Non-pigmented ciliary epithelial cell (primary cell): ENCODE measurements at places on chromosomes 7 and 10.

GRCh38 chr7:139387594-139387993, 27.9 kb downstream of the LUC7L2 start:
- no peak for DNase-seq

GRCh38 chr10:75632805-75633462, 201.5 kb downstream of the LRMDA start:
- no peak for DNase-seq

GRCh38 chr10:77240706-77241349, 396.8 kb downstream of the KCNMA1 start:
- DNase-seq, result no peak

- DNase-seq, result no peak
Measured at GRCh38 chr10:128071417-128071782, 54.8 kb downstream of the MKI67 start.

DNA sequence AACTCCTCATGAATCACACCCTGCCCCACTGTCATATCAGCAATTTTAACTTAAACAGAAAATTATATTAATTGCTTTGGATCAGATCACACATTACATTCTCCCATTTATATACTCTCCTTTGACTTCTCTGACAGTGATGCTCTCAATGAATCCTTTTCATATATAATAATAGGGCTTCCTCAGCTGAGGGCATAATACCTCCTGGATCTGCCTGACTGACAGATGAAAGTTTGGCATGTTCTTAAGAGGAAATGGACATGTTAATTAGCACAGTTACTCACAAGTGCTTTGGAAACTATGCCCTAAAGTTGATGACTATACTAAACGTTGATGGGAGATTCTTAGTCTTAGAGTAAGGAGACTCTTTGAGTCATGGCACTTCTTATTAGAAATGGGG, 478.2 kb upstream of the LRRN3 start:
- no peak for DNase-seq

DNA sequence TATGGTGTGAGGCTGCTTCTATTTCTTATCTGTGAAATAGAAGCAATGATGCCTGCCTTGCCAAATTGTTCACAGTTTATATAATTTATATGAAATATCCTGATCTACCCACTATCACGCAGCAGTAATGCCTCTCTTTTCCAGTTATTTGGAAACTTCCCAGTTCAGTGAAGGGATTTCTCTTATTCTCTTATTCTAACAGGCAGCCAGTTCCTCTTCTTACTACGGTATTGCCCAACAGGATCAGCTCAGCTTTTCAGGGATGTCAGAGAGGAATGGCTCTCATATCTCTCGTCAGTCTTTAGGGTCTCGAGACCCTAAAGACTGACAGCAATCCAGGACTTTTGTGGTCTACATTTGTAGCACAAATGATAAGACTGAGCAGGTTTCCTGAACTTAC, 215.6 kb downstream of the CREB5 start:
- no peak for DNase-seq

GRCh38 chr7:111560773-111561653, 1.3 kb downstream of the IMMP2L start:
- DNase-seq, result peak; percentile 22

- DNase-seq, result no peak
Measured at GRCh38 chr7:21318916-21319270, 109.0 kb upstream of the SP4 start.

DNA sequence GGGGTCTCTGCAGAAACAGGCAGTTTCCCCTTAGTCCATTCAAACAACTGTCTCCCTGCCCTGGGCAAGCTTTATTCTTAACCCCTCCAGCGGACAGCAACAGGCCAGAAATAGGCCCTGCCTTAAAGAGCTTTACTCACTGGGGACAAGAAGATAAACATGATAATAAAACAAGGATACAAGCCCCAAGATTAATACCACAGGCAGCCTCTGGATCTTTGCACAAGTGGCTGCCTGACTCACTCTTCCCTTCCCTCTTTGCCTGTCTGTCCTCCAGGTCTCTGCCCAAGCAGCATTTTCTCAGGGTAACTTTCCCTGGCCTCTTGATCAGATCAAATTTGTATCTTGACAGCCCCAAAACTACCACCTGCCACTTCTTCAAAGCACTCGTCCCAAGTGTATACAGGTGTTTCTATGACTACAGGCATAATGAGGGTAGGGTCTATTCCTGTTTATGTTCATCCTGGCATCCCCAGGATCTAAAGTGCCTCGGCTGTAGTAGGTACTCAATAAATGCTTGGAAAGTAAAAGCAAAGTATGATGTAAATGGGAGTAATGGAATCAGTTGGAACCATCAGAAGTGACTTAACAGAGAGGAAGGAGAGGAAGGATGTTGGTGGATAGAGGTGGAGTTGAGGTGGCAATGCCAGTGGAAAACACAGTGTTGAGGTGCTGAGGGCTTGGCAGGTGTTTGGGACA, 7.0 kb upstream of the CAMK2G start:
- DNase-seq, result no peak

DNA sequence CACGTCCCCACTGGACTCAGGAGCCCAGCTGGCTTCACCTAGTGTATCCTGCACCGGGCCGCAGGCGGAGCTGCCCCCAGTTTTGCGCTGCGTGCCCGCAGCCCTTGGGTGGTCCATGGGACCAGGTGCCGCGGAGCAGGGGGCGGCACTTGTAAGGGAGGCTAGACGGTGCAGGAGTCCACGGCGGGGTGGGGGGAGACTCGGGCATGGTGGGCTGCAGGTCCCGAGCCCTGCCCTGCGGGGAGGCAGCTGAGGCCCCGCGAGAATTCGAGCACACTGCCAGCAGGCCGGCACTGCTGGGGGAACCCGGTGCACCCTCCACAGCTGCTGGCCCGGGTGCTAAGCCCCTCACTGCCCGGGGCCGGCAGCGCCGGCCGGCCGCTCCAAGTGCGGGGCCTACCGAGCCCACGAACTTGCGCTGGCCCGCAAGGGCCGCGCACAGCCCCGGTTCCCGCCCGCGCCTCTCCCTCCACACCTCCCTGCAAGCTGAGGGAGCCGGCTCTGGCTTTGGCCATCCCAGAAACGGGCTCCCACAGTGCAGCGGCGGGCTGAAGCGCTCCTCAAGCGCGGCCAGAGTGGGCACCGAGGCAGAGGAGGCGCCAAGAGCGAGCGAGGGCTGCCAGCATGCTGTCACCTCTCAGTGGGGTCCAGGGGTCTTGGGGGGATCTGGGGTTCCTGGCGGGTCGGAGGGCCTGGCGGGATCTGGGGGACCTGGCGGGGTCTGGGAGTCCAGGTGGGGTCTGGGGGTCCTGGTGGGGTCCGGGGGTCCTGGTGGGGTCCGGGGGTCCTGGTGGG, 81.4 kb downstream of the VIPR2 start:
- no peak for DNase-seq

DNA sequence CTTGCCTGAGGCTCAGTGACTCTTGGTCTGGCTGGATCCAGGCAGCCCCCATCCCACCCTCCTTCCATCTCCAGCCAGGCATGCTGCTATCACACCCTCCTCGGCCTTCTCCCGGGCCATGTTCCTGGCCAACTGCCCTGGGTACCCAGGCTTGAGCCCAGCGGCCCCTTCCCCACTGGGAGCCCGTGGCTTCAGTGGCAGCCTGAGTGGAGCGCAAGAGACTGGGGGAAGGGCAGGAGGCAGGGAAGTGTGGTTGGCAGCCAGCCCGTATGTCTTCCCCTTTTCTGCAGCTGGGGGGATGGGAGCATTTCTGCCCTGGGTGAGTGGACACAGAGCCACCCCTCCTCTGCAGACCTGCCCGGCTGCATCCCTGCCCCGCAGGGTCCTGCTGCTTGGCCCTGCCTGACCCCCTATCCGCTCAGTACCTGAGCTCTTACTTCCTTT, 148.5 kb downstream of the ARHGAP22 start:
- no peak for DNase-seq

- DNase-seq, result no peak
Measured at GRCh38 chr7:117755136-117755535, 118.1 kb downstream of the CTTNBP2 start.

DNA sequence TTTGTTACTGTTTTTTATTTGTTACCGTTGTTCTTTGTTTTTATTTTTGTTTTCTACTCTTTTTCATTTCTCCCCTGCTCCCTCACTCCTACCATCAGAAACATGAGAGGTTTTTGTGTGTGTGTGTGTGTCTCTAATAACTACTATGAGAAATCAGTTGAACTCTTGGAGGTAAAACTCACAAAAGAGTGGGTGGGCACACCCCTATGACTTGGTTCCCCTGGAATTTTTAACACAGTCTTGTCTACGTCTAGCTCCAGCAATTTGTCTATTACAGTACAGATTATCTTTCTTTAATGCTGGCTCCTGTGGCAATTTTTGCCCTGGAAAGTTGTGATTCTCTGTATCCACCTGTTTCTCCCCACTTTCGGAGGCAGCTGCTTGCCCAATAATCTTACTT, 56.2 kb downstream of the AOAH start:
- no peak for DNase-seq

DNA sequence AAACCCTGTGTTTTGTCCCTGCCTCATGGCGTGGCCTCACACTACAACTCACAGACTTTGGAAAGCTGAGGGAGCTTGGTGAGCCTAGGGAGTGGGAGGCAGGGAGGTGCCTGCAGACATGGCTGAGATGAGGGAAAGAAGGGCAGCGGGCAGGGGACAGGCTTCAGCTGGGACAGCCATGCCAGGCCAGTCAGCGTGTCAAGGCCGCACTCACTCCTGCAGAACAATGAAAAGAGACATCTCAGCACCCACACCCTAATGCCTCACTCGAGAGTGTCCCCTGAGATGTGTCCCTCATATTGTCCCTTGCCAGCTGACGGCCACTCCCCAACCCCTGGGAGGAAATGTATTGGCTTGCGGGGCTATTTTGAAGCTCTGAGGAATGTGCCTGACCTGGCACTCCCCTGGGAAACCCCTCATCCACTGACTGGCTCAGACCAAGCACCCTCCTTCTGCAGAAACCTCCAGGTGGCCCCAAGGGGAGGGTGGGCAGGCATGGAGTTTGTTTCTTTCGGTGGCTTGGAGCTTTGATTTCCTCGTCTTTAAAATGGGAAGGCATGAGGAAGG, 31.6 kb downstream of the SH3PXD2A start:
- no peak for DNase-seq

DNA sequence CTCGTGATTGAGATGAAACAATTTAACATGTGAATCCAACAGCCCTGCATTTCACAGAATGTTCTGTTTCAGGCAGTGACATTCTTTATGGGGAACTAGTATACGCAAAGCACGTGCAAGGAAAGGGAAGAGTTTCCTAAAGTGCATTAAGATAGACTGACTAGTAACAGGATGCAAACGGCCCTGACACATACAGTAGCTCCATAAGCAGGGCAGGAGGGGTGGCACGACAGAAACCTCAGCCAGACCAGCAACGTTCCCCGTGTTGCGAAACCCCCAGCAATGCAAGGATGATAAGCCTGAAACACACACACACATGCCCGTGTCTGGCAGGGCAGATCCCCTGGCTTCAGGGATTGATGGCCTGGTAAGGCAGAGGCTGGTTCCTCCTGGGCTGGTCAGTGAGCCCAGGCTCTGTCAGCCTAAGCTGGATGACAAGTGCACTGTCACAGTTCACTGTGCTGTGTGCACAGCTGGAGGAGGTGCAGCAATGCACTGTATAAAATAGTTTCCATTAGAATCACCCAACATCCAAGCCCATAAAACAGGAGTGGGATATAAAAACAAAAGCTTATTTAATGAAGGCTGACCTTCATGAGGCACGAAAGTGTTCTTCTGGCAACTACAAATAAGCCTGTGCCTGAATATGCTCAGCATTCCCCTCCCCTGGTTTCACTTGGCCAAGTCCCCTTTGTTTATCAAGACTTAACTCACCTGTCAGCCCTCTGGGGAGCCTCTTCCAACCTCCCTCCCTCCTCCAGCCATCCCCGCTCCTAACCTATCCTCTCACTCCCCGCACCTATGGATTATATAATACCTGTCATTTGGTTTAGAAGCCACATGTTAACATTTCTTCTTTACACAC, 88.8 kb downstream of the GSAP start:
- DNase-seq, result no peak

- no peak for DNase-seq
Measured at GRCh38 chr7:3063016-3063753, 19.5 kb upstream of the CARD11 start.

GRCh38 chr7:91165846-91166230, 98.4 kb upstream of the FZD1 start:
- DNase-seq, result no peak

- no peak for DNase-seq
Measured at GRCh38 chr7:40058636-40059035, 75.8 kb downstream of the MPLKIP start.

DNA sequence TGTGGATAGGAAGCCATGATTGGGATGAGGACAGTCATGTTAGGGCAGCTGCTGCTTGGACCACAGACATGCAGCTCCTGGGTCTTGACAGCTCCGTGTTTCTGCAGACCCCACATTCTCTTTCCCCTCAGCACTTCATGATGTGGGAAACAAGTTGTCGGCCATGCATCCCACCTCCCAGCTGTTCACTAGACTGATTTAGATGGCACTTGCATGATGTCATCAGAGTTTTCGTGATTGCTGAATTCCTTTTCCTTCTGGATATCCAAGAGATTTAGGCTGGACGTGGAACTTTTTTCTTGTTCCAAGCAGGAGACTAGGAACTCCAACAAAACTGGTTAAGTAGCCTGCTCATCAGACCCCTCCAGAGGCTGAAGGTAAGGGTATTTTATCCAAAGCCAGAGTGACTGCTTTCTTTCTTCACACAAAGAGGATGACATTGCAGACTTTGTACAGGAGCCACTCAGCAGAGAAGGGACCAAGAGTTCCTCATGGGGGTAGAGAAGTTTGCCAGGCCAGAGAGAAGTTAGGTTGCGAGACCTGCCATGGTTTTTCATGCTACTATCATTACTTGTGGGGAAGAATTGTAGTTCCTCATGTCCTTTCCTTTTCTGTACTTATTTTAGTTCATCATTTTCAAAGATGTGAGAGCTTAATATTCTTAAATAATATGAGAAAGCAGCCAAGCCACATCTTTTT, 117.7 kb upstream of the GJD4 start:
- DNase-seq, result no peak

DNA sequence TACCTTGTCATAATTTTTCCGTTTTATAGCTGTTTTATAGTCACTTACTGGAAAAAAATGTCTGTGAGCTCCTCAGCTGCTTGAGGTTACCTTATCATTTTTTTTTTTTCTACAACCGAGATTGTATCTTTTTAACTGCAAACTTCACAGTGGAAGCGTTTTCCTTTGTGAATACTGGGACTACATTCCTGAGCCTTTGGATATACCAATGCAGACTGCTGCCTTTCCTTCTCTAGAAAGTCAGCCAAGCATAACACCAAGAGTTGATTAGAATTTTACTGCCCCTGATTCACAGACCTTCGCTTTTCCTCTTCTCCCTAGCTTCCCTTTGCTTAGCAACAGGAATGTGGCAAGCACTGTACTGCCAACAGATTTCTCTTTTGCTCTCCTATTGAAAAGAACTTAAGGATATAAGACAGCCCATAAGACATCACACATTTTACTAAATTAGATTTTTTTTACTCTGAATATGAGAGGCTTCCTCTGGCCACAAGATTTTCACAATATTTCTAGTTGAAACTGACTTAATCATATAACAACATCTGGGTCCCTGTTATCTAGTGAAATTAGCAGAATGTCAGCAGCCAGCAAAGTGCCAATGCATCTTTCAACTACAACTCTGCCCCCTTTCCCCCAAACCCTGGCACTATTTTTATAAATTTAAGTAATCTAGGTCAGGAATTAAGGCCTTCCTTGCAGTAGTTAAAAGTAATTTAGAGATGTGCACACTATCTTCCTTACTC, 170.6 kb downstream of the PRKG1 start:
- DNase-seq, result peak; percentile 68
